Esophagus squamous epithelium (tissue), 5 donors: ENCODE measurements at places on chromosomes 2 and 18.

DNA sequence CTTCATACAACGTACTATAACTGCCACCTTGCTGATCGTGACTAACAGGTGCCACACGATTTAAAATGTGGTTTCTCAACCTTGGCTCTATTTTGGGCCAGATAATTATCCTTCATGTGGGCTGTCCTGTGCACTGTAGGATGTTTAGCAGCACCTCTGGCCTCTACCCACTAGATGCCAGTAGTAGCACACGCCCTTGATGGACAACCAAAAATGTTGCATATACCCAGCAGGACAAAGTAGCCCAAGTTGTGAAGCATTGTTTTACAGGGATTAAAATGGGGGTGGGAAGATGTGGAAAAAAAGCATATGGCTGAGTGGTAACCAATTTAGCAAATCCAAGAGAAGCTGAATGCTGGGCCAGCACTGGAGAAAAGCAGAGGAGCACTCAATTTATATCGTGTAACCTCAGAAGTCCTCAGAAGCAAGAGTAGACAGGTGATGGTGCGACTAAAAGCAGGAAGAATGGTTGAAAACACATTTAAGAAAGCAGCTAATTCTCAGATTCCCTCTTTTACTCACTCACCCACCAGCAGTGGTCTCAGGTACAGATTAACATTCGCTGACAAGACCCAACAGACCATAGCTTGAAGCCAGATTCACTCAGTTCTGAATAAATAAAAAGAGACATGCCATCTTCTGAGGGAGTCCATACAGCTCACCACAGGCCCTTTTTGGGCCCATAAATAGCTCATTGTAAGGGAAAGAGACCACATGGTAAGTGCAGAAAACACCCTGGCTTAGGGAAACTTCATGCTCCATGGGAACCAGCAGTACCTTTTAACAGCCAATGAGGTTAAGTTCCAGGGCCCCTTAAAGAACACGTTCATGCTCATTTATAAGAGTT lies 50.6 kb downstream of the RAPH1 start:
- peaks cover 5% of the 10 kb centered on the region for H3K4me1 ChIP-seq
- no peaks in the 10 kb centered on the region for H3K27me3 ChIP-seq
- no peaks in the 10 kb centered on the region for H3K36me3 ChIP-seq
- H3K27ac ChIP-seq: no peak overlapping the region
- H3K4me3 ChIP-seq: no peak overlapping the region

- H3K4me1 ChIP-seq: no peaks in the 10 kb centered on the region
- no peak for DNase-seq
- H3K4me3 ChIP-seq: no peak overlapping the region
- no peaks in the 10 kb centered on the region for H3K27me3 ChIP-seq
Observed at GRCh38 chr2:72834596-72834995, 8.8 kb upstream of the EXOC6B start.

DNA sequence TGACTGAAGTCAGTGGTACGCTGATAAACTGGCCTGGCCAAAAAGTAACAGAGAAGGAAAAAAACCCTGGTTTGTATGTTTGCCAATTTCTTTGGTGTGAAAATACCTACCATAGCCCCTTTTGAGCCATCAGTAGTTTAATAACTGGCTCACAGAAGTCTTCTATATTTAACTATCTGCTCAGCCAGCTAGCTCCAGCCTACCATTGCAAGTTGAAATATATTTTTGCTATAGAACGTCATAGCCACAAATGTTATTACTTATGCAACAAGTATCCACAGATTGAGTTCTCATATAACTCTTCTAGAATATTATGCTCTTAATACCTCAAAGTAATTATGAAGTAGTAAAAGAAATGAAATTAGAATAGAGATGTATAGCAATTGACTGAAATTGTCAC lies 25.2 kb downstream of the RPE start:
- H3K27ac ChIP-seq: no peak overlapping the region
- no peaks in the 10 kb centered on the region for H3K36me3 ChIP-seq
- no peak for DNase-seq
- no peaks in the 10 kb centered on the region for H3K27me3 ChIP-seq

DNA sequence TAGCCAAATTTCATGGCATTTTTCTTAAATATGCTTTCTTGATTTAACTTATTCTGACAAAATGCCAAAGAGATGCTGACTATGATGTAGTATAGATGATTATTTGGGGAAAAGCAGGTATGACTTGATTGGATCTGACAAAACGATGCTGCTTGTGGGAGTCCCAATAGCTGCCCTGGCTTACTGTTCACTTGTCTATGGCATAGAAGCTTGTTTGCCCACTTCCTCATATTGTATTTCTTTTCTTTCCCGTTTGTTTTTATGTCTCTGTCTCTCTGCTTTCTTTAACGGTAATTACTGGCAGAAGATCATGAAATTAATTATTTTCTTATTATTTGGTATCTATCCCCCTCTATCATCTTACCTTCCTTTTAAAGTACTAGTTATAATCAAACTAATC lies 43.0 kb downstream of the EPC2 start:
- peaks cover 20% of the 10 kb centered on the region for H3K36me3 ChIP-seq
- H3K27ac ChIP-seq: no peak overlapping the region
- DNase-seq: no peak
- H3K27me3 ChIP-seq: no peaks in the 10 kb centered on the region

DNA sequence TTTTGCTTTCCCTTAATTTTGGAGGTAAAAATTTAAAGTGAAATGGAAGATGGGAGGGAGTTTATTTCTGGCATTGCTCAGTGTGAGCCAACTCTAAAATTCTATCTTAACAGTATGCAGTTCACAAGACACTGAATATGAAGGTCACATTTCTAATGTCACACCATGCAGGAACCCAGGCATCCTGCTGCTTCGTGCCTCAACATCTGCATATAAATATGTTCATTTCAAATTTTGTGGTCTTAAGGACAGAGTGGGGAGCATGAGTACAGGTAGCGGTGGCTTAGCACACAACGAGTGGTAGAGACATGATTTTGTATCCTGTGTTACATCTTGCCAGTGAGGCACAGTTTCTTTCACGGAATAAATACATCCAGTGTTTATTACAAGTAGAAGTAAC lies 102.4 kb downstream of the ARL4C start:
- no peak overlapping the region for H3K4me3 ChIP-seq
- H3K4me1 ChIP-seq: no peaks in the 10 kb centered on the region
- no peaks in the 10 kb centered on the region for H3K36me3 ChIP-seq
- no peak for DNase-seq
- no peak overlapping the region for H3K27ac ChIP-seq

- H3K4me1 ChIP-seq: peaks cover 46% of the 10 kb centered on the region
- peak overlapping the region; percentile 9 for H3K4me3 ChIP-seq
- no peak overlapping the region for H3K27ac ChIP-seq
- peaks cover 13% of the 10 kb centered on the region for H3K27me3 ChIP-seq
- no peak for DNase-seq
Observed at GRCh38 chr2:5696404-5696944, 4.3 kb downstream of the SOX11 start.

DNA sequence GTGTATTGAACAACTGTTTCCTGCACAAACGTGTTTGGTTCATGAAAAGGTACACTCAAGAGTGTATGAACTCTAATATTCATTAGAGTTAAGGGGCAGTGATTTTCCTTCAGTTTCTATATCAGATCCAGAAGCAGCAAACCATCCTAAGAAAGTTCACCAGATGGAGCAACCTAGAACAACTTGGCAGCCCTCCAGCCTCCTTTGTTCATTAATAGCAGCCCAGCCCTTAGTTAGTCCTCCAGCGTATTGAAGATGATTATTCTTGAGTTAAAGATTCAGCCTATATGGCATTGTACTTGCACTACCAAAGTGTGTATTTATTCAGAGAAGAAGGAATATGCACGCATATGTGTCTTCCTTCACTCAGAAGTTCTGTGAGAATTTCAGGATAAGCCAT lies 365.5 kb downstream of the SETBP1 start:
- H3K27ac ChIP-seq: no peak overlapping the region
- no peak for DNase-seq
- H3K4me3 ChIP-seq: no peak overlapping the region
- H3K36me3 ChIP-seq: no peaks in the 10 kb centered on the region
- H3K27me3 ChIP-seq: no peaks in the 10 kb centered on the region

DNA sequence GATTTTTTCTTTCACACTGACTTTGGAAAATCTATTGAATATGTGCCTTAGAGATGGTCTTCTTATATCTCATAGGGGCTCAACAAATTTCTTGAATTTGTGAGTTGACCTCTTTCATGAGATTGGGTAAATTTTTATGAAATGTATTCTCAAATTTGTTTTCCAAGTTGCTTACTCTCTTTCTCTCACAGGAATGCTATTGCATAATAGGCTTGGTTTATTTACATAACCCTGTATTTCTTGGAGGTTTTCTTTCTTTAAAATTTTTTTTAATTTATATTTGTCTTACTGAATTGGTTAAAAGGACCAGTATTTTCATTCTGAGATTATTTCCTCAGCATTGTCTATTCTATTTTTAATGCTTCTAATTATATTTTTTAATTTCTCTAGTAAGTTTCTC lies 917.1 kb downstream of the DPP10 start:
- no peak for DNase-seq
- no peak overlapping the region for H3K27ac ChIP-seq
- H3K4me1 ChIP-seq: no peaks in the 10 kb centered on the region
- no peaks in the 10 kb centered on the region for H3K27me3 ChIP-seq

GRCh38 chr18:31563778-31564177 lies 27.9 kb upstream of the TTR start:
- no peak for DNase-seq
- H3K4me1 ChIP-seq: no peaks in the 10 kb centered on the region
- no peaks in the 10 kb centered on the region for H3K36me3 ChIP-seq
- no peaks in the 10 kb centered on the region for H3K27me3 ChIP-seq
- H3K4me3 ChIP-seq: no peak overlapping the region

GRCh38 chr2:121321476-121321875 lies 36.5 kb upstream of the TFCP2L1 start:
- H3K4me1 ChIP-seq: no peaks in the 10 kb centered on the region
- no peaks in the 10 kb centered on the region for H3K27me3 ChIP-seq
- no peak overlapping the region for H3K4me3 ChIP-seq
- no peak overlapping the region for H3K27ac ChIP-seq
- no peak for DNase-seq

GRCh38 chr2:140865837-140866236 lies 1265.0 kb downstream of the LRP1B start:
- no peak for DNase-seq
- H3K27ac ChIP-seq: no peak overlapping the region
- no peaks in the 10 kb centered on the region for H3K27me3 ChIP-seq
- no peaks in the 10 kb centered on the region for H3K36me3 ChIP-seq
- no peak overlapping the region for H3K4me3 ChIP-seq

GRCh38 chr2:2717406-2717805 lies 386.3 kb upstream of the MYT1L start:
- DNase-seq: no peak
- no peak overlapping the region for H3K27ac ChIP-seq
- no peaks in the 10 kb centered on the region for H3K36me3 ChIP-seq

DNA sequence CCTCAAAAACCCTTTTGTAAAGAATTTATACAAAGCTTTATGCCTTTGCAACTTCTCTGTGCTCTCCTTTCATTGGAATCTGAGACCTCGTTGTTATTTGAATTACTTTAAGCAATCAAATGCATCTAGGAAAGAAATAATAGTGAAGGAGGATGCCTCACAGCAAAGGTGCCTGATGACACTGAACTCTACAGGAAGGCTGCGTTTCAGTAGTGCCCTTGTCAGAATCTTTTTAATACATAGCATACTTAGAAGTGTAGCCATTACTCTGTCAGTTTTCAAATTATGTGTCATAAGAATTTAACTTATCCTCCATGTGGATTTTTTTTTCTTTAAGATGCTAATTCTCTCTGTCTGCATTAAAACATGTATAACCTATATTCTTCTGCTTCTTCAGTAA lies 9.6 kb upstream of the LYPD6B start:
- no peaks in the 10 kb centered on the region for H3K27me3 ChIP-seq
- no peak overlapping the region for H3K27ac ChIP-seq
- no peaks in the 10 kb centered on the region for H3K4me1 ChIP-seq
- DNase-seq: no peak
- no peaks in the 10 kb centered on the region for H3K36me3 ChIP-seq

- H3K36me3 ChIP-seq: no peaks in the 10 kb centered on the region
- H3K27me3 ChIP-seq: no peaks in the 10 kb centered on the region
- peaks cover 5% of the 10 kb centered on the region for H3K4me1 ChIP-seq
- no peak overlapping the region for H3K27ac ChIP-seq
- DNase-seq: no peak
Observed at GRCh38 chr2:164920430-164920829, 34.9 kb downstream of the SLC38A11 start.

- H3K4me3 ChIP-seq: no peak overlapping the region
- peaks cover 76% of the 10 kb centered on the region for H3K4me1 ChIP-seq
- no peak for DNase-seq
- no peaks in the 10 kb centered on the region for H3K36me3 ChIP-seq
Observed at GRCh38 chr2:223941579-223942277, 3.4 kb downstream of the WDFY1 start.

GRCh38 chr2:43073401-43073825 lies 153.0 kb downstream of the ZFP36L2 start:
- H3K36me3 ChIP-seq: no peaks in the 10 kb centered on the region
- no peak overlapping the region for H3K4me3 ChIP-seq
- H3K27me3 ChIP-seq: no peaks in the 10 kb centered on the region
- H3K27ac ChIP-seq: peak overlapping the region; percentile 88
- DNase-seq: no peak
- H3K4me1 ChIP-seq: peaks cover 44% of the 10 kb centered on the region

GRCh38 chr2:23594460-23594825 lies 209.5 kb downstream of the KLHL29 start:
- no peaks in the 10 kb centered on the region for H3K36me3 ChIP-seq
- peaks cover 36% of the 10 kb centered on the region for H3K4me1 ChIP-seq
- no peaks in the 10 kb centered on the region for H3K27me3 ChIP-seq

GRCh38 chr2:68739595-68740399 lies 5.2 kb downstream of the ARHGAP25 start:
- peak overlapping the region; percentile 67 for H3K27ac ChIP-seq
- peaks cover 41% of the 10 kb centered on the region for H3K4me1 ChIP-seq
- DNase-seq: no peak
- no peaks in the 10 kb centered on the region for H3K36me3 ChIP-seq
- no peak overlapping the region for H3K4me3 ChIP-seq
- no peaks in the 10 kb centered on the region for H3K27me3 ChIP-seq
